ENCODE measurements at places on chromosomes 13 and 19. TPM values are rescaled to one million over a fixed set of nuclear protein-coding genes. Genes with fewer than 3 reads are reported as not detected.

The RAP2A gene
- total RNA-seq = 46.2 TPM

The ELSPBP1 gene
- total RNA-seq = not detected

The BRCA2 gene
- total RNA-seq = 2.4 TPM

The WDR62 gene
- 2.4 TPM for total RNA-seq

The CD33 gene
- total RNA-seq = not detected

The NFIX gene
- total RNA-seq = 21.8 TPM

The WDFY2 gene
- 2.9 TPM for total RNA-seq

The MYO16 gene
- under 0.01 TPM for total RNA-seq

The OR7C1 gene
- not detected for total RNA-seq

The SPC24 gene
- total RNA-seq = 37.4 TPM

The ZNF302 gene
- total RNA-seq = 11.7 TPM

The IFI30 gene
- not detected for total RNA-seq

The GPC6 gene
- 0.94 TPM for total RNA-seq

The CYP2A7 gene
- total RNA-seq = not detected

The USHBP1 gene
- total RNA-seq = 11.4 TPM

The TTYH1 gene
- total RNA-seq = not detected

The TMEM59L gene
- total RNA-seq = 0.27 TPM

The KIR3DL1 gene
- not detected for total RNA-seq

The KLK15 gene
- total RNA-seq = 0.09 TPM

The BEST2 gene
- total RNA-seq = not detected

The CCL25 gene
- total RNA-seq = not detected

The ZNF208 gene
- total RNA-seq = 0.38 TPM

The PLK5 gene
- not detected for total RNA-seq

The CD70 gene
- not detected for total RNA-seq

The GJA3 gene
- total RNA-seq = under 0.01 TPM

The CKM gene
- not detected for total RNA-seq

The SYT3 gene
- total RNA-seq = 0.18 TPM

The KLK3 gene
- total RNA-seq = not detected

The MAP4K1 gene
- total RNA-seq = not detected

The GSX1 gene
- total RNA-seq = not detected

The CCNA1 gene
- total RNA-seq = 75.7 TPM
